ENCODE measurements at places on chromosomes 1 and 21.

DNA sequence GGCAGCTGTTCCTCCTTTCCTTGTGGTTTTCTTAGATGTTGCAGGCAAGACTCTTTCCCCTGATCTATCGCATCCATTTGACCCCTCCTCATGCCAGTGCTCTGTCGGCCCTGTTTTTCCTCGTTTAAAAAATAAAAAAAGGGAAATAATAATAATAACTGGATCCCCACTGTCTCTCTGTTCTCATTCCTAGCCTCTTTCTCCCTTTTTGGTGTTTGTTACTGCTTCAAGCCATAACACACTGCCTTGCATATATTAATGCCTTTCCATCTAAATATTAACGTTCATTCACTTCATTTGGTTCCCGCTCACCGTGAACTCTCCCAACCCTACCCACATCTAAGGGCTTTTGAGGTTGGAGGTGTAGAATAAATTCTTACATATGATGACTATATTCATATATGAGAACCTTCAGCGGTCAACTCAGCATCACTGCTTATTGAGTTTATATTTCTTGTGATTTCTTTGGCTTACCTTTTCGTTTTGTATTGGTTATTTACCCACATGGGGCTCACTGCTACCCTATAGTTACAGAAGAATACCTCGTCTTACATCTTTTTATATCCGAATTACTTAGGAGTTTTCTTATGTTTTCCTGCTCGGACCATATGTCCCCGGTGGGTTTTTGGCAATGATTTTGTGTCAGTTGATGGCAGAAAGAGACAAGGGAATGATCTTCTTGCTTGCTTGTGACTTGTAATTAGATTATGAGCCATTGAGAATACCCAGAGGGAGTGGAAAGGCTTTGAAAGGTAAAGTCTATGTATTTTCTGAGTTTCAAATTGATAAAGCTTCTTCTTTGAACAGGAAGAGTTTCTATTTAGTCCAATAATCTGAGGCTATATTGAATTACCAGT lies 805 bp downstream of the ATG4C start:
- no peak for DNase-seq

DNA sequence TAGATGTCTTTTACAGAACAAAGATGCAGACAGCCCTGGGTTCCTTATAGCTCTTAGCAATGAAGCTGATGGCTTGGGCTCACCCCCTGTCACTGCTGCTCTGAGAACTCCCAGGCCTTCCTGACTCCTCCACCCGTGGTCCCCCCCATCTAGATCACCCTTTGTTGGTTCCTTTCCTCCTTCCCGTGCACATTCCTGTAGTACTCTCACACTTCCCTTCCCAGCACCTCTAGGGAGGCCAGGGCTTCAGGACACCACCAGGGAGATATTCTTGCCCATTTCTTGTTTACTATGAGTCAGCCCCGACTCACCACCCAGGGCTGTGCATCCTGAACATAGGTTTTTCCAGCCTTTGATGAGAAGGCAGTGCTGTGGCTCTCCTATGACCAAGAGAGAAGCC lies 14.4 kb upstream of the NOS1AP start:
- DNase-seq, result no peak

DNA sequence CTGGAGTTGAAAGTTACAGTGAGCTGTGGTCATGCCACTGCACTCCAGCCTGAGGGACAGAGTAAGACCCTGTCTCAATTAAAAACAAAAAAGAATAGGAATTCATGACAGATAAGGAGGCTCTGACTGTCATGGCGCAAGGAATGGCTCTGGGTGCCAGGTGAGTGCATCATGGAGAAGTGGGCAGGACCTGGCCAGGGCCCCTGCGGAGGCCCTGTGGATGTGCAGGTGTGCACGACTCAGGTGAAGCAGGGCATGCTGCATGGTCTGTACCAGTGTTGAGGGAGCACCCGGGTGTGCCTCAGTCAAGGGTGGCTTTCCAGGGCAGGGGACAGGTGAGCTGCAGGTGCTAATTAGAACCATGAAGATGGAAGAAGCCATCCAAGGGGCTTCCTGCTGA lies 14.0 kb downstream of the SLC1A7 start:
- DNase-seq, result no peak

- no peak for DNase-seq
These were observed 4.8 kb upstream of the SLC35D1 start for GRCh38 chr1:67058761-67059160.

DNA sequence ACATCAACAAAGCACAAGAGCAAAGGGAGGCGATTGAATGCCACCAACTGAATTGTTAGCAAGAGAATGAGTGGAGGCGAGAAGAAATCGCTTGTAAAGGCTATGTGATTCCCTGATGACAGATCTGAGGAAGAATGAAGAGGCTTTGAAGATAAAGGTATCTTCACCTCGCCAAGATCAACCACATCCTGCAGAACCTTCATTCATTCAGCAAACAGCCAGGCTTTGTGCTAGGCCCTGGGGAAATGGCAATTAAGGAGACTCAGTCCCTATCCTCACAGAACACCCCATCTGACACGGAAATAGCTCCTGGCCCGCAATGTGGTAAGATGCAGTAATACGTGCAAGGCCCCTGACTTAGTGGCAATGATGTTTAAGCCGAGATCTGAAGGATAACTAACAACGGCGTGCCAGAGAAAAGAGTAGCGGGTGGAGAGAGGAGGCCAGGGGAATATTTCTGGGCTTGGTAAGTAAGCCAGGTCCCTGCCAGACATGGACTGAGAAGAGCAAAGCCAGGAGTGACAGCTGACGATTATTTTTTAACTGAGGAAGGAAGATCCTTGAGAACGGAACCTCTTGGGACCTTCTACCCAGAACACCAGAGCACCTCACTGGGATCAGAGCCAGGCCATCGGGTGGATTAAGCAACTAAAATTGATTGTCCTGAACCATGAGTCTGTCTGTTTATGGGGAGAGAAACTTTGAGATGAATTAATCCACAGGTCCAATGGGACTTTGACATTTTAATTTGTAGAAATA lies 4.6 kb upstream of the VSIG8 start:
- no peak for DNase-seq

DNA sequence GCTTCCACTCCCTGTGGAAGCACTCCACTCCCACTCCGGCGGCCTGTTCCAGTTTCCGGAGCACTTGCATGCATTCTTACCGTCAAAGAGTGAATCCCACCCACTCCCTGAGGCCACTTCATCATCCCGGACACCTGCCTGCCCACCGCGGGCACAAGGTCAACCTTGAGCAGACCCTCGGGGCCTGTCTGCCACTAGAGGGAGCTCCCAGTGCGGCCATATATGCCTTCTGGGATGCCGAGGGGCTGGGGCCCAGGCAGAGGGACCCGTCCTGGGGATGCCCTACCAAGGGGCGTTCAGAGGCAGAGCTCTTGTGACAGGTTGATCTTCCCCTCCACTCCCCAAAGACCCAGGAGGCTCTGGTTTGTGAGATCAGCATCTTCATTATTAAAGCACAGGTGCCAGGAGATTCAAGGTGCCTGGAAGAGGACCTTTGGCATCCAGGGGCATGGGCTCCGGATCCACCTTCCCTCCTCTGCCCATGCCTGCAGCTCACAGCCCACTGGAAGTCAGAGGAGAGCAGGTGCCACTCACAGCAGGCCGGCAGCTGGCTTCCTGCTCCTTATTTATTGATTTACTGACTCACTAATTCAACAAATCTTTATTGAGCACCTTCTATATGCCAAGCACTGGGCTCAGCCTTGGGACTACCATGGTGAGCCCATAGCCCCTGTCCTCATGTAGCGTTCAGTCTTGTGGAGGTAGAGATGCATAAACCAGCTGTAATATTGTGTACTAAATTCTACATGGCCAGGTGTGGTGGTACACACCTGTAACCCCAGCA lies 47.3 kb downstream of the UBIAD1 start:
- DNase-seq, result no peak

- DNase-seq, result no peak
These were observed 1.4 kb upstream of the CA14 start for GRCh38 chr1:150256198-150256553.

Data from activated CD4-positive, CD25-positive, alpha-beta regulatory T cell treated with anti-CD3 and anti-CD28 coated beads, Interleukin-2, amount 50 U/mL, for 16 hours (primary cell).